ENCODE measurements at places on chromosomes 5 and 9.

DNA sequence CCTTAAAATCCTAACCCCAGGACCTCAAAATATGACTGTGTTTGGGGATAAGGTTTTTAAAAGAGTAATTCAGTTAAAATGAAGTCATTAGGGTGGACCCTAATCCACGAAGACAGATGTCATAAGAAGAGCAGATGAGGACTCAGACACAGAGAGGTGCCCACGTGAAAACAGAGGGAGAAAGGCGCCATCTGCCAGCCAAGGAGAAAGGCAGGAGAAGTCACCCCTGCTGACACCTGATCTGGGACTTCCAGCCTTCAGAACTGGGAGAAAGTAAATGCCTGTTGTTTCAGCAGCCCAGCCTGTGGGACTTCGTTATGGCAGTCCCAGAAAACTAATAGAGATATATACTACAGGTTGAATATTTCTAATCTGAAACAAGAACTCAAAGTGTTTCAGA, 67.4 kb downstream of the ROR2 start:
- DNase-seq, result peak; percentile 42

DNA sequence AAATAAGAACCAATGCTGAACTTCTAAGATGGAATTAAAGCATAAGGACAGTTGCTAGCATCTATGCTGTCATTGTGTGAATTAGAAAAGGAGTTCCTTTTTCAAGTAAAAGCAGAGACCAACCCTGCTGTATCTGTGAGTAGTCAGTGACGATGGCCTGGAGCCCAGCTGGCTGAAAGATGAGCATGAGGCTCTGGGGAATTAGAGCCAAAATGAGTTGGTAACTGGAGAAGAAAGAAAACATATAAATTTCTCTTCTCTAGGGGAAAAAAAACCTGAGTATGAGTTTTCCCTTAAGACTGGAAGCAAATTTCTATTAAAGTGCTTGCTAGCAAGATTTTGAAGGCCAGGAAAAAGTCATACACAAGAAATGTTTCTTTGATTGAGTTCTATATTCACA, 1.6 kb upstream of the SPZ1 start:
- no peak for DNase-seq

DNA sequence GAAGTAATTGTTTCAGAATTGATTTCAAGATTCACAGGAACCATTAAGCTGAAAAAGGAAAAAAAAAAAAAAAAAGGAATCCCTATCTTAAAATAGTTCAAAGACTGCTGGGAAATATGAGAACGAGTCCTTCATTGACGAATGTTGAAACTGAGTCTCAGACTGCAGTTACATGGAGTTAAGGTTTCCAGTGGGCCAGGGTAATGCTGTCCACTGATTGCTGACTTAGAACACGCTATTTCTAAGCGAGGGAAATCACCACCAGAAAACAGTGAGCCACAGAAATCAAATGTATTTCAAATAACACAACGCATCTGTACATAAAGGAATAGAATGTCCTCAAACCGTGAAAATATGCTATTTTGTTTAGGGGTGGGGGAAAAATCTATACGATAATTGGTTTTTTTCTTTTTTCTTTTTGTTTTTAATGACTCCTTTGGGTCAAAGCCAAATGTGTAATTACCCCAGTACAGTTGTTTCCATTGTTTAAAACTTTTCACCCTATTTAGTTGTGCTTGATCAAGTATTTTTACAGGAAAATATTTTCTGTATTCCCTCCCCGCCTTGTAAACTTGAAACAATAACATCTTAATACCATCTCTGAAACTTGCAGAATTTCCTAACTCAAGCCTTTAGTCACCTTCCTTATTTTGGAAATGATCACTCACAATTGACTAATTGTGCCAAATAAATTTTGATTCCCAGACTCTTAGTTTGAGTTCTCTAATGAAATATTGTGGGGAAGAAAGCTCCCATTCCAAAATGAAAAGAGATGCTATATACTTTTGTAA, 208.3 kb downstream of the MCTP1 start:
- DNase-seq, result no peak

DNA sequence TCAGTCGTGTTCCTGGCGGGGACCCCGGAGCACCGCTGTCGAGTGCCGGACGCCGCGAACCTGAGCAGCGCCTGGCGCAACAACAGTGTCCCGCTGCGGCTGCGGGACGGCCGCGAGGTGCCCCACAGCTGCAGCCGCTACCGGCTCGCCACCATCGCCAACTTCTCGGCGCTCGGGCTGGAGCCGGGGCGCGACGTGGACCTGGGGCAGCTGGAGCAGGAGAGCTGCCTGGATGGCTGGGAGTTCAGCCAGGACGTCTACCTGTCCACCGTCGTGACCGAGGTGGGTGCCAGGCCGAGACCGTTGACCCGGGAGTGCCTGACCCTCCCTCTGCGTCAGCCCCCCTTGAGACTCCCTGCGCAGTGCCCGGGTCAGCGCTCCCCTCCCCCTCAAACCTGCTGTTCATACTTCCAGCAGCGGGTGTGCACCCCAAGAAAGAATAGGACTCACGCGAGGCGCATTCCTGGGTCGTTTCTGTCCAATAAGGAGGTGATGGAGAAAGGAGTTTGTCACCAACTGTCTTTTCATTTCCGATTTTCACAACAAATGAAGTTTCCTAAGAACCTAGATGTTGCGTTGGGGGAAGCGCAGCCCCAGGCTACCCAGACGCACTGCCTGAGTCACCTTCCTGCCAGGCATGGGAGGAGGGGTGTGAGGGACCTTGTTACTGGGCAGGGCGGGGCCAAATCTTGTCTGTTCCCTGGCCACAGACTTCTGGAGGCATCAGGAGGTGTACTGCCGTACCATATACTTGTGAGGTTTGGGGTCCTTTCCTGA, 722 bp downstream of the SLC22A4 start:
- peak; percentile 90 for DNase-seq

GRCh38 chr5:148268566-148268965, at the start of gene SPINK13:
Gene SPINK13 (plus strand): TSS chr5:148268794. CDS start chr5:148270073, 1,279 bp downstream.
- DNase-seq, result no peak

GRCh38 chr5:102711525-102712385, 43.4 kb upstream of the PAM start:
- no peak for DNase-seq

DNA sequence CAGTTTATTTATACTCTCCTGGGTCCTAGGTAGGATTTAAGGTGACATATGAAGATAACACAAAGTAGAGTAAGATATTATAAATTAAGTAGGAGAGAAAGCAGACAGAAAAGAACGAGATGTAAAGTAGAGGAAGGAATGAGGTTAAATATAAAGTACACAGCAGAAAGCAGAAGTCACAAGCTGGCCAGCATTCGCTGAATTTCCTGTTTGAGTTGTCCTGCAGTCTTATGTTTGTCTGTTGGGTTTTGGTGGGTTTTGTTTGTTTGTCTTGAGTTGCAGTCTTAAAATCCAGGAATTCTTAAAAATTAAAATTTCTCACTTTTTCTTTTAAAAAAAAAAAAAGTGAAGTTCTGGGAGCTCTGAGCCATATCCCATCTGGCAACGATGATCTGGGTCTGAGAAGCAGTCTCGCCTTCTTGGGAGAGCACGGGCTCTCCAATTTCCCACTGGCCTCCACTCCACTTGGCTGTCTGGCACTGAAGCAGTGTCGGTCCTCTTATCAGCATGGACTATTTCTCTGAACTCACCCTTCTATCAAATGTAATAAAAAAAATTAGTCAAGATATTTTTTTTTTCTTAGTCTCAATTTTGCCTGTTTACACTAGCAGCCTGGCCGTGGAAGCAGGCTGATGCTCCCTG, 2.0 kb downstream of the S100Z start:
- DNase-seq, result peak; percentile 56

DNA sequence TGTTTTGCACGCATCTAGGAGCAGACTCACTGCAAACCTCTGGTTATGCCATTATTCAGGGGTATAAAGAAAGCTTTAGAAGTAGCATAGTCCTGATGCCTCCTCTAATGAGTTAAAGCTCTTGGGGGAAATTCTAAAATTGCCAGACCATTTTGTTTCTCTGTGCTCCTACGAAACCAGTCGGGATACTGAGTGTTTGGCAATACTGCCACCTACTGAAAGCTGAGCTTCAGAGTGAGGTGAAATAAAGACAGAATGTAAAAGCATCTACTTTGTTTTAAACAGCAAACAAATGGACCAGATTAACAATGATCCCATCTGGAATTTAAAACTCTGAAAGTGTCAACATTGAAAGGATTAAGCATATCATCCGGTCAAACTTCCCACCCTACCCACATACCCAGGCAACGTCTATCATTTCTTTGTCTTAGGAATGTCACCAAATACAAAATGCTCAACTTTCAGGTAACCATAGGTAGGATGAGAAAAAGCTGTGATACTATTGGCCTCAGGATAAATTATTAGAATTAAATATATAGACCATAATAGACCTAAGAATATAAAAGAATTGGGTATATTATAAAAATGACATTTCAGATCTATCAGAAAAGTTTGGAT, 77.8 kb upstream of the SHISAL2B start:
- peak; percentile 62 for DNase-seq

- no peak for DNase-seq
Observed at GRCh38 chr9:91039125-91039834, 237.7 kb downstream of the SYK start.

DNA sequence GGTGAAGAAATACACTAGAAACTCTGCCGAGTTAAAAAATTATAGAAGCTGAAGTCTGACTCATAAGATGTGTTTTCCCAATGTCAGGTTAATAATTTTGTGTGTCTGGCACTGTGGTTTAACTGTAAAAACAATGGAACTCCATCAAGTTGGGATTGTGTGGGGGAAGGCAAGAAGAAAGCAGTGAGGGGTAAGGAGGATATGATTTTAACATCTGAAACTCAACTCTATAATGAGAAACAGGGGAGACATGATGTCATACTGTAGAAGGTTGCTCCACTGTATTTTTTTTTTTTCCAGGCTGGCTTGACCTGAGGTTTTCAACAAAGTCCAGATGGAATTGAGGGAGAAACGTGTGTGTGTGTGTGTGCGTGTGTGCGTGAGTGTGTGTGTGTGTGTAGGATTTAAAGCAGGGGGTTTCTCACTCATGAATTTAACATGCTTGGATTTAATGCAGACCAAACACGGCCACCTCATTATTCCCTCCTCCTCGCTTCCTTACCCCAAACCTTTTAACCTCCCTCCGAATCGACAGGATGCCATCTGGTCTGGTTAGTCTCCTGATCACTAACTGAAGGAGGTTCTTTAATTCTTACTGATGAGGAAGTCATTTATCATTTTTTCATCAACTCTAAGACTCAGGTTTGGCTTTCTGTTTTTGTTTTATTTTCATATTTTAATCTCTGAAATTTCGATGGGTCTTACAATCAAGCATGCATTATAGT, 140.2 kb upstream of the LPAR1 start:
- no peak for DNase-seq

DNA sequence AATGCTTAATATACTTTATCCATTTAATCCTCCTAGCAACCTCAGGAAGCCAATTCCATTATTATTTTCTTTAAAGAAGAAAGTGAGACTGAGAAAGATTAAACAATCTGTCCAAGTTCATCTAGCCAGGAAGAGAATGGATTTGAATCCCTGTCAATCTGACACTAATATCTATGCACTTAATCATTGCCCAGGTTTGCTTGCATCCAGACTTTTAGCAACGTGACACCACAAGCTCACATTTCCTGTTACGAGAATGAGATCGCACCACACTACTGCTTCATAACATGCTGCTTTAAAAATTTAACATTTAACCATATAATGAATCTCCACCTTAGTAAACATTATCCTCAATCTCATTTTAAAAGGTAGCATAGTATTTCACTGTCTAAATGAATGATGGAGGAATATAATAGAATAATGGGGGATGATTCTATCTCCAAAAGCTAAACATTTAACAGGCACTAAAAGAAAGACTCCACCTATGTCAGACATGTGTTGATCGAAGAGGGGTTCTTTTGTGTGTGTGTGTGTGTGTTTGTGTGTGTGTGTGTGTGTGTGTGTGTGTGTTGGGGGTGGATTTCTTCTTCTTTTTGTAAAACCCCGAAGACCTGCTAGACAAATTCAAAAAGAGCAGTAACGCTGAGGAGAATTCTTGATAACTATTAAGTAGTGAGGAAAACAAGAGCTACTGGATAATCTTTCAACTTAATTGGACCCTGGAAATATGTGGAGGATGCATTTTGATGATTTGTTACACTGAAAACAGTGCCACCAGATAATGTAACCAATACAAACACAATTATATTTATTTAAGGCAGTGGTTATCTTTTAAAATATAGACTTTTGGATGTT, 138.7 kb upstream of the NR3C1 start:
- DNase-seq, result no peak

DNA sequence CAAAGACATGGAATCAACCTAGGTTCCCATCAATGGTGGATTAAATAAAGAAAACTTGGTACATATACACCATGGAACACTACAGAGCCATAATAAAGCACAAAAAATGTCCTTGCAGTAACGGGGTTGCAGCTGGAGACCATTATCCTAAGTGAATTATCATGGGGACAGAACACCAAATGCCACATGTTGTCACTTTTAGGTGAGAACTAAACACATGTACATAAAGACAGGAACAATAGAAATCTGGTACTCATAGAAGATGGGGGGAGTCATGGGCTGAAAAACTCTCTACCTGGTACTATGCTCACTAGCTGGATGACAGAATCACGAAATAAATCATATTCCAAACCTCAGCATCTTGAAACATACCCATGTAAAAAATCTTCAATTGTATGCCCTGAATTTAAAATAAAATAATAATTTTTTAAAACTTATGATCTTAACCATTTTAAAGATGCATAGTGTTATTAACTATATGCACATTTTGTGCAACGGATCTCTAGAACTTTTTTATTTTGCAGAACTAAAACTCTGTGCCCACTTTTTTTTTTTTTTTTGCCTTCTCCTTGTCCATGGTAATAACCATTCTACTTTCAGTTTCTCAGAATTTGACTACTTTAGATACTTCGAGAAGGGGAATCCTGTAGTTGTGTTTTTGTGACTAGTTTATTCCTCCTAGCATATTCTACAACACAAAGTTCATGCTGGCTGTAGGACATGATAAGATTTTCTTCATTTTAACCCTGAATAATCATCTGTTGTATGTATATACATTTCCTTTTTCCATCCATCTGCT, 1081.6 kb upstream of the ACO1 start:
- no peak for DNase-seq

- DNase-seq, result no peak
Observed at GRCh38 chr5:143471041-143471509, 67.6 kb upstream of the NR3C1 start.

DNA sequence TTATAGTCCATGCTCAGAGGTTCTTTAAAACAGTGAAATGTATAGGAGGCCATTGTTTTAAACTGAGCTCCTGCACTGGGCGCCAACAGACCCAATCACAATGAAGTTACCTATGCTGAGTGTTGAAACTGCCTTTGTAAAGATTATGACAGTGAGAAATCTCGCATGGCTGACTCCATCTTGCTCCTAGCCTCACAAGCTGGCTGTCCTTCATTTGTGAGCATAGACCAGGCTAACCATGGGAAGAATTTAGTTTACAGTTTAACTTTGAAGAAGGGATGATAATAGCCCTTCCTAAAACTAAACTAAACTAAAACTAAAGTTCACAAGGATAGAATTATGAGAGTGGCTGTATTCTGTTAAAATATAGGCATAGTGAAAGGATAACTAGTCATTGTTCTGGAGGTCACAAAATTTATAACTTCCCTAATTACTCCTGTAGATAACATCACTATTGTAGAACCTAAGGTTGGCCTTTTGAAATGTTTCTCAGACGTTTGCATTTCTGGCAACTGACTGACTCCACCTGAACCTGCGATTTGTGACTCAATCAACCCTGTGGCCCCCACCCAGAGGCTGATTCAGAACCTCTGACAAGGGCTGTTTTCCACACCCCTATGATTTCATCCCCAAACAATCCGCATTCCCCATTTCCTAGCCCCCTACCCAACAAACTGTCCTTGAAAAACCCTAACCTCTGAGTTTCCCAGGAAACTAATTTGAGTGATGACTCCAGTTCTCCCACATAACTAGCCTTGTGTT, 59.1 kb downstream of the HMHB1 start:
- no peak for DNase-seq

GRCh38 chr5:88941581-88941980, 58.6 kb upstream of the MEF2C start:
- DNase-seq, result no peak

Data from hematopoietic multipotent progenitor cell treated with erythropoietin and hydrocortisone succinate and interleukin-3 and kit ligand, for 6 days (in vitro differentiated cells).